T-helper 2 cell treated with Interferon-gamma antibody and Interleukin-4, amounts not matched to agents 5 μg/mL and 100 μg/mL, for 36 hours (primary cell): ENCODE measurements at places on chromosomes 11 and 22.
A peak's percentile ranks its signal among the peaks of the same experiment; 100 is the strongest.

GRCh38 chr11:26412955-26413354, 81.0 kb downstream of the ANO3 start:
- no peak for DNase-seq
- H3K27ac ChIP-seq: no peak overlapping the region
- no peak overlapping the region for H3K4me3 ChIP-seq
- no peaks in the 10 kb centered on the region for H3K36me3 ChIP-seq

GRCh38 chr11:66864924-66865697, 8.2 kb downstream of the LRFN4 start:
- DNase-seq: no peak
- H3K27ac ChIP-seq: no peak overlapping the region
- H3K4me3 ChIP-seq: no peak overlapping the region
- H3K4me1 ChIP-seq: peaks cover 9% of the 10 kb centered on the region

DNA sequence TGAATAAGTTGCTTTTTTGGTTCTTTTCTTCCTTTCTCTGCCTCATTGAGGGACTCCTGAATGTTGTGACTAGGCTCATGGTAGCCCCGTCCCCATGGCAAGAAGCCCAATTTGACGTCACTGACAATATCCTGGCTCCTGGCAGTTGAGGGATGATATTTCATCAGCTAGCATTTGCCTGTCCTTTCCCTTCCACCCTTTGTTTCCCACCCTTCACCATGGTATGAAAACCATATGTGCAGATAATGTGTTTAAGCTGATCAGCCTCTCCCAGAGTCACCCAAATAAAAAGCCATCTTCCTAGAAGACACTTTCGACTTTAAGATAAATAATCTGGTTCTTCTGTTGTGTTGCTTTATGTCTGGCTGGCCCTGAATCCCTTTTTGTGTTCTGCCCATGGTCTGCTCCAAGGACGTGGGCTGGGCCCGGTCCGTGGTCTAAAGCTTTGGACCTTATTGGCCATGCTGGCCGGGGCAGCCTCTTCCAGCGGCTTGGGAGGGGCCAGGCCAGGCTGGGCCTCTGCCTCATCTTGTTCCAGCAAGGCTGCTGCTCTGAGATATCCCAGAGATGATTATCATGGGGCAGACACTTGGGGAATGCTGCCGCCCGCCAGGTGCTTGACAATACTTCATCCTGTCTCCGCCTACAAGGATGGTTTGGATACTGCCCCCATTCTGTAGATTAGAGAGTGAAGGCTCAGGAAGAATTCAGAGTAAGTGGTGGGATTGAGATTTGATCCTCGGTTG, 5.1 kb downstream of the TSPAN18 start:
- H3K27ac ChIP-seq: no peak overlapping the region
- no peak overlapping the region for H3K4me3 ChIP-seq
- H3K36me3 ChIP-seq: no peaks in the 10 kb centered on the region
- H3K4me1 ChIP-seq: peaks cover 16% of the 10 kb centered on the region
- H3K27me3 ChIP-seq: peaks cover 23% of the 10 kb centered on the region
- DNase-seq: no peak

DNA sequence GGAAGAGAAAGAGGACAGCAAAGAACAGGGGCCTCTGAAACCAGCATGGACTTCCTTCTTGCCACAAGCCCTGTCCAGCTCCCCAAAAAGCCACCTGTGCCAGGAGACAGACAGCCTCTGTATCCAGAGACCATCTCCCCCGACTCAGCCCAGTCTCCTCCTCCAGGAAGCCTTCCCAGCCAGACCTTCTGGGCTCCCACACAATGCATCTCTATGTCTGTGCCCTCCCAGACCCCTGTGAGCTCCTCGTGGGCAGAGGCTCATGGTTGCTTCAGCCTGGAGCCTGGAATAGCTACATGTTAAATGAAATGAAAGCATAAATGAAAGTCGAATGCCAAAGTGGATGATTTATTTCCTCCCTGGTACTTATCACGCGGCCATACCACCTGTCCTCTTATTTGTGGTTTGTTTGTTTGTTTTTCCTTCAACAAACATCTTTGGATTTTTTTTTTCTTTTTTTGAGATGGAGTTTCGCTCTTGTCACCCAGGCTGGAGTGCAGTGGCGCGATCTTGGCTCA, 7.3 kb upstream of the ARAP1 start:
- H3K4me1 ChIP-seq: peaks cover 11% of the 10 kb centered on the region
- no peaks in the 10 kb centered on the region for H3K27me3 ChIP-seq
- no peak overlapping the region for H3K4me3 ChIP-seq
- H3K36me3 ChIP-seq: no peaks in the 10 kb centered on the region
- no peak for DNase-seq

GRCh38 chr22:31083377-31083768, 2.3 kb downstream of the SMTN start:
- H3K36me3 ChIP-seq: peaks cover 3% of the 10 kb centered on the region
- no peaks in the 10 kb centered on the region for H3K27me3 ChIP-seq
- peak overlapping the region; percentile 88 for H3K4me3 ChIP-seq

GRCh38 chr11:25988178-25988577, 343.8 kb upstream of the ANO3 start:
- H3K4me3 ChIP-seq: no peak overlapping the region
- H3K4me1 ChIP-seq: no peaks in the 10 kb centered on the region
- H3K27ac ChIP-seq: no peak overlapping the region
- no peaks in the 10 kb centered on the region for H3K36me3 ChIP-seq

GRCh38 chr11:74679513-74679865, 51.7 kb downstream of the CHRDL2 start:
- H3K27me3 ChIP-seq: peaks cover 16% of the 10 kb centered on the region
- H3K4me1 ChIP-seq: no peaks in the 10 kb centered on the region
- no peaks in the 10 kb centered on the region for H3K36me3 ChIP-seq
- no peak overlapping the region for H3K4me3 ChIP-seq
- no peak for DNase-seq

GRCh38 chr11:106821291-106821690, 197.0 kb downstream of the GUCY1A2 start:
- H3K4me3 ChIP-seq: no peak overlapping the region
- H3K36me3 ChIP-seq: no peaks in the 10 kb centered on the region
- H3K27ac ChIP-seq: no peak overlapping the region
- DNase-seq: no peak
- H3K27me3 ChIP-seq: no peaks in the 10 kb centered on the region
- H3K4me1 ChIP-seq: no peaks in the 10 kb centered on the region

- no peak for DNase-seq
- H3K27me3 ChIP-seq: no peaks in the 10 kb centered on the region
- H3K27ac ChIP-seq: no peak overlapping the region
- H3K36me3 ChIP-seq: no peaks in the 10 kb centered on the region
- H3K4me3 ChIP-seq: no peak overlapping the region
Measured at GRCh38 chr11:58316142-58316541, 42.7 kb downstream of the OR5B17 start.

DNA sequence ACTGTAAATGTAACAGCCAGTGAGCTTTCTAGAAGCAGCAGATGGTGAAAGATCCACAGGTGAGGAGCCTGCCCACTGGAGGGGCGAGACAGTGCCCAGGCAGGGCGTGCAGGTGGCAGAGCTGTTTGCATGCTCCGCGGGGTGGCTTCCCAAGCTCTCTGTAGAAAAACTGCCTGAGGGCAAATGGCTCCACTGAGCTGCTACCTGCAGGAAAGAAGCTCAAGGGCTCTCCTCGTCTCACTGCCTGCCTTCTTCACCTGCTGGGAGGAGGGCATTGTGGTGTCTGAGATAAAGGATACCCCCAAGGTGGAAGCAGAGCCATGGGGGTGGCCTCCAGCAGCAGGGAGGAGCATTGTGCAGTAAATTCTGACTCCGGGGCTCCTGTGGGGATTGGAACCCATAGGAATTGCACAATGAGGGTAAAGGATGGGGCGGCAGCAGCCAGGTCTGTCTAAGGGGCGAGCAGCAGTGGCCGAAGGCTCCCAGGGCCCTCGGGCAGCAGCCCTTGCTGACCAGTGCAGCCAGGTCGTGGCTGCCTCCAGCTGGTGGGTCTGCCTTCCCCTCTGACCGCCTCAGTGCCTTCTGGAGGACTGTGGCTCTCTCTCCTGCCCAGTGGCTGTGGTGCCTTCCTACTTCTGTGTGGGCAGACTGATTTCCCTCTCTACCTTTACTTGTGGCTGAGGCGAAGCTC, 28.0 kb upstream of the CABP7 start:
- no peak overlapping the region for H3K4me3 ChIP-seq
- no peaks in the 10 kb centered on the region for H3K27me3 ChIP-seq
- H3K36me3 ChIP-seq: peaks cover 7% of the 10 kb centered on the region
- H3K4me1 ChIP-seq: no peaks in the 10 kb centered on the region
- H3K27ac ChIP-seq: no peak overlapping the region
- DNase-seq: no peak

DNA sequence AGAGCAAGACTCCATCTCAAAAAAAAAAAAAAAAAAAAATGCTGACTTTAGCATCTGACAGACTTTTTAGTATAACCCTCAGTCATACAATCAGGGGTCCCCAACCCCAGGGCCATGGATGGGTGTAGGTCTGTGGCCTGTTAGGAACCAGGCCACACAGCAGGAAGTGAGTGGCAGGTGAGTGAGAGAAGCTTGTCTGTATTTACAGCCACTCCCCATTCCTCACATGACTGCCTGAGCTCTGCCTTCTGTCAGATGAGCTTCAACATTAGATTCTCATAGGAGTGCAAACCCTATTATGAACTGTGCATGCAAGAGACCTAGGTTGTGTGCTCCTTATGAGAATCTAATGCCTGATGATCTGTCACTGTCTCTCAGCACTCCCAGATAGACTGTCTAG, 3.3 kb downstream of the FAM227A start:
- H3K4me3 ChIP-seq: no peak overlapping the region
- H3K27ac ChIP-seq: no peak overlapping the region
- H3K4me1 ChIP-seq: peaks cover 14% of the 10 kb centered on the region

DNA sequence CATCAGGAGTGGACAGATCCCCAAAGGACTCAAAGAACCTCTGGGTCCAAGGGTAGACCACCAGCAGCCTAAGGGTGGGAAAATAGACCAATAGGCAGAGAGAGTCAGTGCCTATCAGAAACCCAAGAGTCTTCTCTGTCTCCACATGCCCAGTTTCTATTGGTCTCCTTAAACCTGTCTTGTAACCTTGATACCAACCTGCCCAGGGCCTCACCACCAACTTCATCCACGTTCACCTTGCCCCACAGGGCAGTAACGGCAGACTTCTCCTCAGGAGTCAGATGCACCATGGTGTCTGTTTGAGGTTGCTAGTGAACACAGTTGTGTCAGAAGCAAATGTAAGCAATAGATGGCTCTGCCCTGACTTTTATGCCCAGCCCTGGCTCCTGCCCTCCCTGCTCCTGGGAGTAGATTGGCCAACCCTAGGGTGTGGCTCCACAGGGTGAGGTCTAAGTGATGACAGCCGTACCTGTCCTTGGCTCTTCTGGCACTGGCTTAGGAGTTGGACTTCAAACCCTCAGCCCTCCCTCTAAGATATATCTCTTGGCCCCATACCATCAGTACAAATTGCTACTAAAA, at the start of gene HBB:
Gene HBB (minus strand): TSS at position 340 of the 579 bp plus-strand sequence. CDS start 50 bp downstream, at position 290.
- no peaks in the 10 kb centered on the region for H3K27me3 ChIP-seq
- H3K4me1 ChIP-seq: no peaks in the 10 kb centered on the region
- H3K4me3 ChIP-seq: no peak within 1 kb of the TSS
- no peaks in the 10 kb centered on the region for H3K36me3 ChIP-seq
- H3K27ac ChIP-seq: no peak within 1 kb of the TSS

- peaks cover 1% of the 10 kb centered on the region for H3K36me3 ChIP-seq
- no peak for DNase-seq
- peak overlapping the region; percentile 17 for H3K27ac ChIP-seq
- H3K4me1 ChIP-seq: no peaks in the 10 kb centered on the region
Measured at GRCh38 chr11:117887431-117888138, 11.1 kb upstream of the FXYD6 start.

GRCh38 chr11:126654886-126655806, 299.7 kb downstream of the ST3GAL4 start:
- no peaks in the 10 kb centered on the region for H3K4me1 ChIP-seq
- no peak for DNase-seq
- H3K4me3 ChIP-seq: no peak overlapping the region
- no peak overlapping the region for H3K27ac ChIP-seq
- no peaks in the 10 kb centered on the region for H3K27me3 ChIP-seq

GRCh38 chr11:14587258-14587657, 56.3 kb upstream of the PDE3B start:
- H3K4me3 ChIP-seq: no peak overlapping the region
- H3K4me1 ChIP-seq: peaks cover 28% of the 10 kb centered on the region
- H3K36me3 ChIP-seq: peaks cover 57% of the 10 kb centered on the region
- no peaks in the 10 kb centered on the region for H3K27me3 ChIP-seq
- DNase-seq: no peak

GRCh38 chr11:75639762-75640181, 29.1 kb downstream of the MAP6 start:
- peaks cover 47% of the 10 kb centered on the region for H3K27me3 ChIP-seq
- H3K36me3 ChIP-seq: no peaks in the 10 kb centered on the region
- no peak overlapping the region for H3K27ac ChIP-seq
- H3K4me1 ChIP-seq: no peaks in the 10 kb centered on the region
- H3K4me3 ChIP-seq: no peak overlapping the region
- DNase-seq: no peak

DNA sequence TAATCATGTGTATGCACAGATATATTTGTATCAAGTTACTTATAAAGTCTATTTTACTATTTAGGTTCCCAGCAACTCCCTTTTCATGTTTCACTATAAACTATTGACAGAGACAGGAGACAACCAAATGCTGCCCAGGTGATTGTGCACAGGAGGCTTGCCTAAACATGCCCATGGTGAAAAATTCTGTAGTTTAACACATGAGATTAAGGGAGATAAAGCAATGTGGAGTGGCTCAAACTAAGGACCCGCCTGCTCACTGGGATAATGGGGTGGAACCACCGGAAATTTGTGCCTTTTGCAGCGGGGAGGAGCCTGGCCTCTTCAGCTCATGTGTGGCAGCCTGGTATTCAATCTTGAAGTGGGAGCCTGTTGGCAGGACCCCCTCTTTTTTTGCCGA, 459.5 kb upstream of the CNTN5 start:
- no peak overlapping the region for H3K4me3 ChIP-seq
- no peaks in the 10 kb centered on the region for H3K27me3 ChIP-seq
- H3K4me1 ChIP-seq: no peaks in the 10 kb centered on the region
- H3K27ac ChIP-seq: no peak overlapping the region
- no peak for DNase-seq
- no peaks in the 10 kb centered on the region for H3K36me3 ChIP-seq

- peak overlapping the region; percentile 95 for H3K27ac ChIP-seq
- peak overlapping the region; percentile 86 for H3K4me3 ChIP-seq
- H3K36me3 ChIP-seq: no peaks in the 10 kb centered on the region
- no peak for DNase-seq
- peaks cover 14% of the 10 kb centered on the region for H3K4me1 ChIP-seq
Measured at GRCh38 chr11:108498816-108499408, 728 bp upstream of the POGLUT3 start.
